ENCODE measurements at places on chromosomes 2 and 18. TPM values are rescaled to one million over a fixed set of nuclear protein-coding genes. Genes with fewer than 3 reads are reported as not detected.

Gene CROCC2
- total RNA-seq = not detected

Gene EHD3
- total RNA-seq = 11.5 TPM

- H3K27ac ChIP-seq = no peak overlapping the region
- peaks cover 6% of the 10 kb centered on the region for H3K36me3 ChIP-seq
- peak; percentile 96 for DNase-seq
Observed at GRCh38 chr18:9771261-9771976, 63.3 kb downstream of the RAB31 start.

- no peaks in the 10 kb centered on the region for H3K4me1 ChIP-seq
- no peak overlapping the region for H3K4me3 ChIP-seq
- no peak for DNase-seq
- H3K27ac ChIP-seq = no peak overlapping the region
Observed at GRCh38 chr18:41992066-41992465, 37.0 kb downstream of the PIK3C3 start.
